Ascending aorta (tissue), 2 donors: ENCODE measurements at places on chromosomes 4 and X.

DNA sequence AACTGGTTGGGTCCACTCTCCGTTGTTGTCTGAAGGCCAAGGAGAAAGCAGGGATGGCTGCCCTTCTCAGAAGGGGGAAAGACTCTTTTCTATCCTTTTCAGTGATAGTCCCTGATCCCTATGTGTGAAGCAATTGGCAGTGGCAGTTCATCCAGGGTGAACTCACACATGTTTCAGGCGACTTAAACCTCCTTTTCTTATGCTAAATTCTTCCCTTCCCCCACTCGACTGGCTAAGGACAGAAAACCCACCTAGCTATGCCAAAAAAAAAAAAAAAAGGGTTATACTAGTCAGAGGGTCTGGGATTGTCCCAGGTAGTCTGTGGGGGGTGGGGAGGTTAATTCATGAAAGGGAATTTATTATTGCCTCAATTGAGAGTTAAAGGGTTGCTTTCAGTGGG lies 12.2 kb upstream of the ZNF280C start:
- no peak for DNase-seq

GRCh38 chr4:82230306-82230705 lies 143.5 kb downstream of the HNRNPD start:
- no peak for DNase-seq

- no peak for DNase-seq
These were observed 170.9 kb downstream of the AFAP1 start for GRCh38 chr4:7768736-7769135.

- DNase-seq, result no peak
These were observed 172.0 kb downstream of the CFAP299 start for GRCh38 chr4:80507507-80507906.

DNA sequence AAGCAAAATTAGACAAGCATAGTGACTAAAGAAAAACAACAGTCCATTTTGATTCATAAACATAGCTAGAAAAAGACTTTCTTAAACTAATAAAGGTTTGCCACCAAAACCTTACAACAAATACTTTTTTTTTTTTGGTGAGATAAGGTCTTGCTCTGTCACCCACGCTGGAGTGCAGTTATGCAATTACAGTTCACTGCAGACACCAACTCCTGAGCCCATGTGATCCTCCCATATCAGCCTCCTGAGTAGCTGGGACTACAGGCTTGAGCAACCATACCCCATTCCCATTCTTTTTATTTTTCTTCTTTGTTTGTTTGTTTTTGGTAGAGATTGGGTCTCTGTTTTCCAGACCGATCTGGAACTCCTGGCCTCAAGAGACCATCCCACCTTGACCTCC lies 247.2 kb upstream of the ADGRL3 start:
- no peak for DNase-seq

DNA sequence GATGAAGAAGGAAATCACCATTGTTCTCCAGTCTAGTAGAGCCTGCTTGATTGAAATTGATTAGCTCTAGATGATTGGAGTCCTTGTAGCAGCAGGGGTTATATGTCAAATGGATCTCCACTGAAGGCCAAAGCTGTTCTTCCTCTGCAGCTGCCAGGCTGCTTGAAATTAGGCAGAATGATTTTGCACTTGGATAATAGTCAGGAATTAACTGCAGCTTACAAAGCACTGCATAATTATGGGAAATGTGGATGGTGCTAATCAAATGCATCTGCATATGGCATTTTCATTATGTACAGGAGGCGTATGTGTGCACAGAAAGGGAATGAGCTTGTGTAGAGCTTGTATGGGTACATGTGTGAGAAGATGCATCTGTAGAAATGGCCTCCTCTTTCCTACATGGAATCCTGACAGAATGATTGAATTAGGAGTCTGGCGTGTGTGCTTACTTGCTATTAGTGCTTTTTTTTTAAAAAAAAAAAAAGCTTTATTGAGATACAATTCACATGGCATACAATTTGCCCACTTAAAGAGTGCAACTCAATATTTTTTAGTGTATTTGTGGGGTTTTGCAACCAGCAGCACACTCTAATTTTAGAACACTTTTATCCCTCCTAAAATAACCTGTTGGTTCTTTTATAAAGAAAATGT lies 65.9 kb downstream of the TMEM131L start:
- DNase-seq, result no peak

GRCh38 chr4:158496030-158496741 lies 25.5 kb upstream of the RXFP1 start:
- no peak for DNase-seq

DNA sequence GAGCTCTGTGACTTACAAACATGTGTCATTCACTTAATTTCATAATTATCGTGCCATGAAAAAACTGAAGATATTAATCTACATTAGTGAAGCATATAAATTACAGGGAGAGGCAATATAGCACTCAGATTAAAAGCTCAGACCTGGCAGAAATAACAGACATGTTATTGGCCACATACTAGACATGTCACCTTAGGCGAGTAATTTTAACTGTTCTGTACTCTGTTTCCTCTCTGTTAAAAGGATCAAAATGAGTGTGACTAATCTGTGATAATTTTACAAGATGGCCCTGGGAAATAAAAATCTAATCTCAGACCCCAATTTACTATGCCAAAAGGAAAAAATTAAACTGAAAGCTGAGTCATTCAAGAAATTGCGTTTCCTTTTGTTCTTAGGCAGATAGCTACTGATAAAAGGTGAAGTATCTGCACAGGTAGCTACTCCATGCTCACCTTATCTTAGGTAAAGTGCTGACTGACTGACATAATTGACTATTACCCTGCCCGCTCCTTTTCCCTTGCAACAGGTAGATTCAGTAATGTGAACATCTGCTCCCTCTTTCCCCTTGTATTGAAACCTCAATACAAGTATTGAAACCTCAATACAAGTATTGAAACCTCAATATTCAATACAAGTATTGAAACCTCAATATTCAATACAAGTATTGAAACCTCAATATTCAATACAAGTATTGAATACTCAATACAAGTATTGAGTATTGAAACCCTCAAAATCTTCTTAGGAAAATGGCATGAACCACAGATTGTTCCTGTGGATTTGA lies 33.2 kb downstream of the RELL1 start:
- DNase-seq, result no peak

DNA sequence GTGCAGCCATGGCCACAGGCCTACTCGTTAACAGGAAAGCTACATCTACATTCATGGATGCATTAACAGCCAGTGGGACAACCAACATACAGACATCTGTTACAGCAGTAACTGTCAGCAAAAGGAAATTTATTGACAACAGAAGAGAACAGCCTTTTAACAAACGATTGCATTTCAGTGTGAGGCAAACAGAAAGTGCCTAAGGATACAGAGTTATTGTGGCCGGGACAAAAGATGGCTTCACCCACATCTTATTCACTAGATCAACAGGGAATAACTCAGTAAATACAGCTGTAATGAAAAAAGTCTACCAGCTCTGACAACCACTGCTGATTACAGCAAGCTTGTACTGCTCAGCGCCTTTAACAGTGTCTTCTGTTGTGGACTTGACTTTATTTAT lies 61.5 kb upstream of the TBL1X start:
- DNase-seq, result no peak

- DNase-seq, result no peak
These were observed 7.2 kb downstream of the OCIAD2 start for GRCh38 chr4:48899432-48899749.

GRCh38 chrX:22538580-22538979 lies 265.9 kb downstream of the CBLL2 start:
- DNase-seq, result no peak

DNA sequence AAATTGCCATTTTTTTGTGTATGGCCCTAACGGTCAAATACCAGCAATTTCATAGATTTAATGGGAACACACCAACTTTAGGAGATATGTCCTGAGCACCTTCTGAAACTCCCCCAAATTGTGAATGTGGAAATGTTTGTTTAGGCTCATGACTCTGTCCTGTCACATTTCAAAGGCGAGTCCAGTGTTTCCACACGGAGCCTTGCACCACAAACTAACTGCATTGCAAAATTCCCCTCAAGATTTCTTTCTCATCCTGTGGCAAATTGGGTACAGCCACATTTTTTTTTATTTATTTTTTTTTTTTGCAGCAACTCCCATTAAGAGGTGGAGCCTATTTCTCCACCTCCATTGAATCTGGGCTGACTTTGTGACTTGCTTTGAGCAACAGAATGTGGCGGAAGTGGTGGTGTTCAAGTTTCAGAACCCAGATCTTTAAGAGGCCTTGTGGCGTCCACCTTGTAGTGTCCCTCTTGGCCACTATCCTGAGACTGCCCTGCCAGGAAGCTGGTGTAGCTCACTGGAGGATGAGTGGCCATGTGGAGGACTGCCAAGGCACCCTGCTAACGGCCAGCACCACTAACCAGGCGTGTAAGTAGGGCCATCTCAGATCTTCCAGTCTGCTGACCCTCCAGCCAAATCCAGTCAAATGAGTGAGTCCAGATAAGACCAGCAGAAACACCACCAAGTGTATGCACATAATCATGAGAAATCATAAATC lies 172.4 kb upstream of the SCML1 start:
- DNase-seq, result no peak

DNA sequence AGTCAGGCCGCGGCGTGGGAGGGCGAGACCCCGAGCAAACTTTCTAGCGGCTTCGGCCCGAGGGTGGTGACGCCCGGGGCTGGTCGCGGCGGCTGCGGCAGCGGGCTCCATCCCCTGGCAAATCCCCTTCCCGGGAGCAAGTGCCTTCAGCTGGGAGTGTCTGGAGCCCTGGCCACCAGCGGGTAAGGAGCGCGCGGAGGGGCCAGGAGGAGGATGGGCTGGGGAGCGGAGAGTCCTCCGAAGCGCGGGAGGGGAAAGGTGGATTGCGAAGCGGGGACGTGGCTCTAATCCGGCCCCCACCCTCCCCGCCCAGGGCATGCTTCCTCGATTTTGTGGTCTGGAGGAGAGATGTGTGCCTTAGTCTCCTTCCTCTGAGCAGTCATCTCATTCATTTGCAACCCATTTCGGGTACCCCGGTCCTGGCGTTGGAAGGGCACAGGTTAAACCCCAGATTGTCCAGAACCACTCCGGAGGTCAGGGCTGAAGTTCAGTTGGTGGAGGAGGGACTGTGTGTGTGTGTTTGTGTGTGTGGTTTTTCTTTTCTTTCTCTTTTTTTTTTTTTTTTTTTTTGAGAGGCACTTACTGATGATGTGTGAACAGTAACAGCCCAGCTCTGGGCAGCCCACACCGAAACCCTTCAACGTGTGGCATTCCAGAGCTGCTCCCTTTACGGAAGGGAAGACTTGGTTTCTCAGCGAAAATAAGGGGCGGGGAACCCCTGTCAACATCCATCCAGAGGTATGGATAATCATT lies 516 bp downstream of the SGMS2 start:
- no peak for DNase-seq

DNA sequence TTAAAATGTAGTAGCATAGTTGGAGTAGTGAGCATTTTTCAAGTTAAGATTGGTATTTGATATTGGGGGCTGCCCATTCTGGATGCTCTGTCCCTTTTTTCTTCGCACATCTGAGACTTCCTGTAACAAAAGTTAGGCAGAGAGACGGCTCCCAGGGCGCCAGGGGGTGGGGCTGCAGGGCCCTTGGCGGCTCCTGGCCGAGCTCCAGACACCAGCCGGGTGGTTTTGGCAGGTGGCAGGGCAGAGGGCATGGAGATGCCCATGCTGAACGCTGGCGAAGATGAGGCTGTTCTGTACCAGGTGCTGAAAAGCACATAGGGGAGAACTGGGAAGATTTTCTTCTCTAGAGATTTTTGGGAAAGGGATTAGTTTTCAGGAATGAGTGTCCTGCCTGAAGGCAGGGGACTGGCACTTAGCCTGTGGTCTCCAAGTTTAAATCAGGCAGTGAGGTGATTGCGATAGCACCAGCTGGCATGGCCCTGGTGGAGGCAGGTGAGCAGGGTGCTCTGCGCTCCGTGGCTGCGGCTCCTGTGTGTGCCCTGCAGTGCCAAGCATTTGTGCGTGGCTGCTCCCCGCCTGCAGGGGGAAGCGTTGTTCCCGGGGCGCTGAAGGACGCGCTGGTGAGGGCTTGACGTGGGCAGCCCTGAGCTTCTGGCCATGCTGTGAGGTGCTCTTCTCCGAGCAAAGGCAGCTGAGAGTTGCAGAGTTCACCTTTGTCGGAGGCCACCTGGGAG lies 23.6 kb upstream of the HGFAC start:
- DNase-seq, result no peak

DNA sequence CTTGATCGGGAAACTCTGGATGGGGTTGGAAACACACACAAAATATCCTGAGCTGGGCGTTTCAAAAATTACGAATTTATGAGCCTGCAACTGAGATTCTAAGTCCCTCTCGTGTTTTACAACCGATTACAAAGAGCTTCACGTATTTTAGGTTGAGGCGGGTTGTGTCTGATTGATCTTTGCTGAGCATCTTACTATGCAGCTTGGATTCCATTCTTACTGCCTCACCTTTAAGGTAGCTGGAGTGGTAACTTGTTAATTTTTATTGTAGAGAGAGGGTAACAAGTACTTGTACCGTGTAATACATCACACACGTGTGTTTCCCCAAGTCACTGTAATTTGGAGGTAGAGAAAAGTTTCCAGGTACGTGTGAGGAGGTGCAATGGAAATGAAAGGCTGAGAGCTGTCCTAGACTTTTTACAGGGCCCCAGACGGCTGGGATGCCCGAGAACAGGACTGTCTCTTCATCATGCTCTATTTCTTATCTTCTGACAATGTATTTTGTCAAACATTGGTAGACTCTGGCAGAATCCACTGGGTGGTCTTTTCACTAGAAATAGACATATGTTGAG lies 97.8 kb upstream of the TENM3 start:
- no peak for DNase-seq

- DNase-seq, result no peak
These were observed 51.4 kb downstream of the STIM2 start for GRCh38 chr4:26912069-26912468.

- no peak for DNase-seq
These were observed 34.0 kb upstream of the ENPP6 start for GRCh38 chr4:184251670-184251980.

- DNase-seq, result peak; percentile 82
These were observed 729 bp upstream of the IRF2 start for GRCh38 chr4:184475096-184475461.

- DNase-seq, result no peak
These were observed 2.1 kb upstream of the SH2D1A start for GRCh38 chrX:124344246-124344645.

- no peak for DNase-seq
These were observed 18.3 kb downstream of the AMER1 start for GRCh38 chrX:64186974-64187761.

DNA sequence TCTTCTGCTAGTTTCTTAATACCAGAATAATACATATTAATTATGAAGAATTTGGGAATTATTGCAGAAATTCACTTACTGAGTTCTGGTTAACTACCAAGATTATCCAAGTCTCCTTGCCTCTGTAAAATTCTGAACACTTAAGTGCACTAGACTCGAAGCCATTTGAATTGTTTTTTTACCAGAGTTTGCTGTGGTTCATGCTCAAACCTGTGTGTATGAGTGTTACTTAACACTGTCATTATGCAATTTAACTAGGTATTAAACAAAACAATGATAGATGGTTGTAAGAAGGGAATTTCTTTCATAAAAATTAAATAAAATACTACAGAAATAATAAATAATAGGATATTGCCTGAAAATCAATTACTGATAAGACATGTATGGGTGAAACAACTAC lies 145.6 kb upstream of the FAT4 start:
- no peak for DNase-seq

GRCh38 chr4:578451-579443 lies 2.7 kb upstream of the TMEM271 start:
- no peak for DNase-seq

- DNase-seq, result no peak
These were observed 71.0 kb downstream of the FAM53A start for GRCh38 chr4:1613099-1613495.

- DNase-seq, result peak; percentile 85
These were observed at the start of gene STAG2 for GRCh38 chrX:123961268-123962005. TSS of gene STAG2 (plus strand) at chrX:123961706. CDS start at chrX:124022628, 60,922 bp downstream.
